ENCODE measurements at places on chromosomes 1 and 21.

GRCh38 chr1:93552741-93553455 is 105.0 kb downstream of the FNBP1L start:
- DNase-seq = no peak

- DNase-seq = no peak
Measured at GRCh38 chr1:230139315-230139714, 72.3 kb downstream of the GALNT2 start.

DNA sequence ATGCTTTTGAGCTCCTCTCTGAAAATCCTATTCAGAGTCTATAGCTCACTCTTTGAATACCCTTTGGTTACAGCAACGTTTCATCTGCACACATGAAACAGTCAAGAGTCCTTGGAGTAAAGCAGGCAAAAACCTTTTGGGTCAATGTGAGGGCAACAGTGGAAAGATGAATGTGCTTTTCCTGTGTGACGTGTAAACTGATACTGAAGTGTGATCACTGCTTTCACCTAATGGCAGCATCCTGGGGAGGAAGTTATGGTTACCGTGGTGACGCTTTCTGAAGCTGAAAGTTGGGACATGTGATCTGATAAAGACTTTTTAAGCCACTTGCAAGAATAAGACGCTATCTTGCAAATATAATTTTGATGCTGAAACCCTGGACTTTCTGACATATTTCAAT is 160.0 kb downstream of the SEC16B start:
- no peak for DNase-seq

DNA sequence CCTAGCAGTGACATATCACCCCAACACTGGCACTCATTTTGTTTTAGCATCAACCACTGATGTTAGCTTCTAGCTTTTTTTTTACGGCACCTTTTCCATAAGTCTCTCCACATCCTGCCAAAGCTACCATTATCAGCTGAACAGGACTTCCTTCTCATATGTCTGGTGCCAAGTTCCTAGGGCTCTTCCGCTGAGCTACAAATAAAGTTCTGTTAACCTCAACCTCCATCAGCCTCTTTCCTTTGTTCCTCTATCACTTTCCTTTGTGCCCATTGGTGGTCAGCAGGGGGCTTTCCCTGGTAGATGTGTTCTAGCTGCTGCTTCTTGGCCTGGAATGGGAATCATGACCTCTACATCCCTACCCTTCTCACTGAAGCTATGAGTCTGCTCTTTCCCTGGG is 163.8 kb downstream of the FAF1 start:
- no peak for DNase-seq

DNA sequence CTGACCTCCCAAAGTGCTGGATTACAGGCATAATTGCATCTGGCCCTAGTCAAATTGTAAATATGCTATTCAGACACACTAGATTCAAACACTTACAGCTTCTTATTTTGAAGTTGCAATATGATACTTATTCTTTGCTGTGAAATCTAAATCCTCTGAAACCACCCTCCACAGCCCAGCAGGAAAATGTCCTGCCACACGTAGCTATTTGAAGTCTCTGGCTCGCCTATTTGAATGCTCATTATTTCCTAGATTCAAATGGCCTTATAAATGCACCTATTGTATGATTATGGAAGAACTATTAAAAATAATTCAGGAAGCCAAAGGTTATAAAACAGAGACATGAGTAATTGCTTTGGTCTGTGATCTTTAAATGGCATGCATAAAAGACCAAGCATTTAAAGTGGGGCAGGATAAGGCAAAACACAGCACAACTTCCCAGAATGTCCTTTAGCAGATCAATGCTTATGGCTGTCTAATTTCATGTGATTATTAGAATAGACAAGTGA is 26.6 kb upstream of the FBXO28 start:
- DNase-seq = no peak

DNA sequence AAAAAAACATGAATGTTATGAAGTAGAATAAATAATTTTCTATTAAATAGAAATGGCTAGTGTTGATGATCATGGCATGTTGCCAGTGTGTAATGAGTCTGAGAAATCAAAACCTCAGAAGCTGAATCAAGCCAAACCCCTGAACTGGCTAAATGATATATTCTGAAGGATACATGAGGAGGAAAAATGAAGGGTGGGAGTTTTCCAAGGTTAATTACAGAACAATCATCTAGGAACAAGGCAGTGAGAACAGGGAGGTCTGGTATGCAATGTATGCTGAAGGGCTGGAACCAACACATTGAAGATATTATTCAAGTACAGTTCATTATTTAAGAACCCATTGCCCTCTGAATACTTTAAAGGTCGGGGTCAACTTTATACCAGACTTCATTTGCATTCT is 309.1 kb upstream of the NRIP1 start:
- no peak for DNase-seq

DNA sequence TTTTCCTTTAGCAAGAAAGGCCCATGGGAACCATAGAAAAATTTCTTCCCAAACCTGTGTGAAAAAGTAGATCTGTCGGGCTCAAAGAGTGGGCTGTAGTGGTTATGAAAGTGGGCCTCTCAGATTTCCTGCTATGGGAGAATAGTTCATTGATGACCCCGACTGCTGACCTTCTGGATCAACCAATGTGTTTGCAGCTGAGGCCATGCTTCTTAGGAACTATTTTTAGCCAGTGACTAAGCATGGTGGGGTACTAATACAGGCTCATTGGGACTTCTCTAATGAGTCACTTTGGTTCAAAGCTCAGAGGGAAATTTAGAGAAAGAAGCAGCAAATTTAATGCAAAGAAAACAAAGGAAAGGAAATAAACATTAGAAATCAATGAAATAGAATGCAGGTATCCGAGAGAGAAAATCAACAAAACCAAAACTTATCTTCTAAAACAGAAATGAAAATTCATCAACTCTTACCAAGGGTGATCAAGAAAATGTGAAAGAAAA is 12.6 kb upstream of the PSMA5 start:
- no peak for DNase-seq

- no peak for DNase-seq
Measured at GRCh38 chr1:105838071-105838470, 1218.4 kb upstream of the PRMT6 start.

DNA sequence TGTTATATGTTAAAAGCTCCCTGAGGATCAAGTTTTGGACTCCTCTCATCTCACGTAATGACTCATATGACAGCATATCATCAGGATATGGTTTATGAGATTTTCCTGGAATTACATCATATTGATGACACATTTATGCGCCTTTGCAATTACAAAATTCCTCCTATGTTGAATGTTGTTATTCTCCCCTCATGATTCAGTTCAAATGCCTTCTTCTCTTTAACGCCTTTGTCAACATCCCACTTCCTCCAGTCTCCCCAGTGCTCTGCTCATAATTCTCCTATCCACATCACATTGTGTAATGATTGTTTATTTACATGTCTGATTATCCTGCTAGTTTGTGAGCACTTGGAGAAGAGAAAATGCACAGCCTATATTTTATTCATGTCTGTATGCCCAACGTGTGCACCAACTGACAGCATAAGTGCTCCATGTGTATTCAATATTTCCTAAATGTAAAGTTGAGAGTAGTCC is 80.9 kb upstream of the BACH1 start:
- no peak for DNase-seq

GRCh38 chr1:45051005-45051772 is 39.1 kb downstream of the UROD start:
- no peak for DNase-seq

DNA sequence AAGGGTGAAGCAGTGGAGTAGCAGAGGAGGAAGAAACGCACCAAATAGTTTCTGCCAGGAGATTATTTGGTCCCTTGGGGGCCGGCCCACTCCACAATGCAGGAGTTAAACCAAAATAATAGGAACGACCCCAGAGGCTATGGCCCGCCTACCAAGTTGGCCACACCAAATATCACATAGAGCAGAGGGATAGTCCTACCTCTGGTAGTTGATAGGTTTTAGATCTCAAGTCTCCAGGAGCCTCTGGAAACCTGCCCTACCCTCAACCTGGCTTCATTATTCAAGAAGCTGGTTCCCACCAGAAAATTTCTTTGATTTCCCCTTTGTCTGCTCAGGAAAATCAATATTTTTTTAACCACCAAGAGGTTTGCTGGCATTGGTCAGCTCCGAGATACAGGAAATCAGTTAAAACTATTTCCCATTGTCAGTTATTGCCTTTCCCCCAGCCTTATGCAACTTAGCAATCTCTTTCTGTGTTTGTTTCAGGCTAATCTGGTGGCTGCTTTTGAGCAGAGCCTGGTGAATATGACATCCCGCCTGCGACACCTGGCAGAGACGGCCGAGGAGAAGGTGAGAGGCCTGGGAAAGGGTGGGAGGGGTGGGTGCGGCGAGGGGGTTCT is 35.5 kb upstream of the IPO9 start:
- no peak for DNase-seq

- no peak for DNase-seq
Measured at GRCh38 chr1:117708323-117709248, 102.7 kb downstream of the TENT5C start.

- DNase-seq = no peak
Measured at GRCh38 chr1:204683284-204684205, 2.0 kb downstream of the LRRN2 start.

- no peak for DNase-seq
Measured at GRCh38 chr1:116909512-116910378, at the start of gene PTGFRN. Gene PTGFRN, plus strand, starts transcription at chr1:116909916. Its CDS starts 288 bp downstream, at chr1:116910204.

DNA sequence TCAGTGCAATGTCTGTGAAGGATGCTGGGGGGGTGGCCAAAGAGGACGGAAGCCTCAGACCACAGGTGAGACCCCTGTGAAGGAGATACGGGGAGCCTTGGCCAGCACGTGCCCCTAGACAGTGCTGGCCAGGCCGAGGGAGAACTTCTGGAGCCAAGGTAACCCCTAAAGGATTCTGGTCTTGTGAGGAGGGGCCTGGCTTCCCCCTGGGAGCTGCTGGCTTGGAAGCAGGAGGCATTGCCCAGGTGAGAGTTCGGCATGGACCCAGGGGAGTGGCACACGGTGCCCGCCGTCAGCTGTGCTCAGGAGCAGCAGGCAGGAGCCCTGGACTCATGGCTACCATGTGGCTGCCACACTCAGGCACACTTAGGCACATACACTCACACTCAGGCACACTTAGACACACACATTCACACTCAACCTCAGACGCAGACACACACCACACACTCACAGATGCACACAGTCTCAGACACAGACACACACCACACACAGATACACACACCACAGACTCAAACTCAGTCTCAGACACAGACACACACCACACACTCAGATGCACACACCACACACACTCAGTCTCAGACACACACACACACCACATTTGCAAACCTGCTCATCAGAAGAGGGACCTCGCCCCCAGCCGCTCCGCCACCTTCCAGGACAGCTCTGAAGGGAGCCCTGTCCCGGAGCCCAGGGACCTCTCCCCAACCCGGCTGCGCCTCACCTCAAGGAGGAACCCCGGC is 1.1 kb upstream of the COL6A2 start:
- peak; percentile 38 for DNase-seq

- no peak for DNase-seq
Measured at GRCh38 chr1:175839779-175840669, 96.6 kb upstream of the TNR start.

- no peak for DNase-seq
Measured at GRCh38 chr1:26545969-26546323, 16.4 kb downstream of the RPS6KA1 start.

- DNase-seq = no peak
Measured at GRCh38 chr21:43345746-43346409, 81.1 kb downstream of the SIK1 start.

DNA sequence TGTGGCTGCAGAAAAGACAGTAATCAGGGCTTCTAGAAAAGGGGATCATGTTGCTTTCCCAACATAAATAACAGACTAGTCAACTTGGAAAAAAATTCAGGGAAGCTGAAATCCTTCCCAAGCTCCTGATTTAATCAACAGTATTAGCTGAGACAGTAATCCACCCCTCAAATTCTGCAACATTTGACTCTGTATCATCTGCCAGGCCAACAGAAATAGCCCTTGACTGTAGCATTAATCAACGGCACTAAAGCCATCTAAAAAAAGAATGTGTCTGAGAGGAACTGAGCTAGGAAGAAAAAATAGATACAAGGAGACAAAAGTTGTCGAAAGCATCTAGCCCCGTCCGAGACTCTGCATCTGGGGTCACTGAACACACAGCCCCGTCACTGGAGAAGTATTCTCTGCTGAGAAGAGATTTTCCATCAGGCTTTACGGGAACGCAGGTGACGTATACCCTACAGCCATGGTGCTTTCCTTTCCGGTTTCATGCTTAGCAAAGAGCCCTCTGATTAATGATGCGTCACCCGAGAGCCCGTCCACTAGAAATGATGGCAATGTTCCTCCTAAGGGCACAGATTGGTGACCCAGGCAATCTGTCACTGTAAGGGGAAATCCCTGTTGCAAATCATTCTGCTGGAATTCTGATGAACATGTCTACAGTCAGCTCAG is 42.1 kb upstream of the TP53BP2 start:
- DNase-seq = no peak

- no peak for DNase-seq
Measured at GRCh38 chr1:38402230-38402815, 355.7 kb upstream of the POU3F1 start.

DNA sequence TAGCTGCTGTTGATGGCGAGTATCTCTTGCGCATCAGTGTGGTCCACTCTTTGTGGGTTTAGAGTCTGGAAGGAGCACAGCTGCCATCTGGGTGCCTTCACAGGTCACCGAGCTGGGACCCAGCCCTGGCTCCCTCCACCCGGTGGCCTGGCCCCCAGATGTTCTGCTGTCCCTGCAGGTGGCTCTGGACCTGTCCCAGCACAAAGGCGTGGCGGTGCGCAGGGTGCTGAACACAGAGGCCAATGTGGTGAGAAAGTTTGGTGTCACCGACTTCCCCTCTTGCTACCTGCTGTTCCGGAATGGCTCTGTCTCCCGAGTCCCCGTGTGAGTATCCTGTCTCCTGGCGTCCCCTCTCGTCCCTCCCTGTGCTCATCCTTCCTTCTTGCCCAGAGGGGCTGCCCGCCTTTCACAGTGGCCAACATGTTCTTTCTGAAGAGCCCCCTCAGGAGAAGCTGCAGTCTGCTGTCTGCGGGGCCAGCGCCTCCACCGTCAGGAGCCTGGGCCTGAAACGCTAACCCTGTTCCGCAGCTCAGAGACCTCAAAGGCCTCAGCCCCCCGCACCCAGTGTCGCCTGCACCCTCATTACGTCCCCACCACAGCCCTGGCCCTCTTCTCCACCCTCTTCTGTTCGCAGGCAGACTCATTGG is 27.4 kb downstream of the QSOX1 start:
- DNase-seq = no peak

GRCh38 chr21:32772281-32773047 is 909 bp upstream of the PAXBP1 start:
- peak; percentile 75 for DNase-seq

- no peak for DNase-seq
Measured at GRCh38 chr1:234083460-234083859, 179.0 kb downstream of the SLC35F3 start.

DNA sequence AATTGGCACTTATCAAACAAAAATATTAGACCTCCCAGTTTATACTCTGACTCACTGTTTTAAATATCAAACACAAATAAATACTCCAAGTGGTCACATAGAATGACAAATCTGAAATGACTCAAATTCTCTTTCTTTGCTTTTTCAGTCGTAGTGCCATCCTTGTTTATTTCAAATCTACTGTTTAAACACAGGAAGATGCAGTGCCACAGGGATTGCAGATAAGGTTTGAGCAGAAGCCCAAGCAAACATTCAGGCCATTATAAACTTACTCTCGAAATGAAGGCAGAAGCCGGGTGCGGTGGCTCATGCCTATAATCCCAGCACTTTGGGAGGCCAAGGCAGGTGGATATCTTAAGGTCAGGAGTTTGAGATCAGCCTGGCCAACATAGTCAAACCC is 255.4 kb upstream of the PLXNA2 start:
- DNase-seq = no peak

GRCh38 chr1:155038602-155039307 is 5.1 kb downstream of the DCST1 start:
- no peak for DNase-seq

All from activated CD8-positive, alpha-beta memory T cell treated with anti-CD3 and anti-CD28 coated beads, Interleukin-2, amount 10 ng/mL, durations not matched to agents 7 days and 5 days (primary cell).